Activated naive CD4-positive, alpha-beta T cell (primary cell): ENCODE measurements at places on chromosomes 3 and 15.

DNA sequence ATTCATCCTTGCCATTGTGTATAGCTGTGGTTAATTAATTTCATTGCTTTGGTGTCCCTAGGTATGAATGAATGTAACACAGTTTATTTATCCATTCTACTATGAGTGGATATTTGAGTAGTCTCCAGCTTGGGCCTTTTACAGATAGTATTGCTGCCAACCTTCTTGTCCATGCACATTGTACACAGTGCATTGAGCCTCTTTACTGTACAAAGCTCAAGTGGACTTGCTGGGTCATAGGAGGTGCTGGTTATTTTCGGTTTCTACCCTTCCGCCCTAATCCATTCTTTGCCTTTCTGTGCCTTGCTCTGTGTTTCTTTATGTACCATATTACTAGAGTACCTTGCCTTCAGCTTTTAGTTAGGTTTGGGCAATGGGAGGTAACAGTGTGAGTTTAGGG is 60.7 kb downstream of the DUT start:
- no peak for DNase-seq

DNA sequence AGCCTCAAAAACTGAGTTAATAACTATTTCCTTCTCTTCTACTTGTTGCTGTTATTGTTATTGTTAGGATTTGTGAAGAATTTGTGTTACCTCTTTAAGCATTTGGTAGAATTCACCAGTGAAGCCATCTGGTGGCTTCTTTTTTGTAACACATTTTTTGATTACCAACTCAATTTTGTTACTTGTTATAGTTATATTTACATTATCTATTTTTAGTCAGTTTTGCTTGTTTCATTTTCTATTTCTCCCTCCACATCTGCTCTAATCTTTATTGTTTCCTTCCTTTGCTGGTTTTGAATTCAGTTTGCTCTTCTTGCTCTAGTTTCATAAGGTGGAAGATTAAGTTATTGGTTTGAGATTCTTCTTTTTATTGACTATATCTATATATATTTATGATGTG is 3.7 kb upstream of the SLC9C1 start:
- DNase-seq = no peak

GRCh38 chr15:71334873-71335272 is 219.6 kb downstream of the THSD4 start:
- DNase-seq = no peak

- DNase-seq = no peak
Measured at GRCh38 chr3:17772556-17772955, 30.1 kb upstream of the TBC1D5 start.
